ENCODE measurements at places on chromosomes 2 and 18. TPM values are rescaled to one million over a fixed set of nuclear protein-coding genes. Genes with fewer than 3 reads are reported as not detected.

DNA sequence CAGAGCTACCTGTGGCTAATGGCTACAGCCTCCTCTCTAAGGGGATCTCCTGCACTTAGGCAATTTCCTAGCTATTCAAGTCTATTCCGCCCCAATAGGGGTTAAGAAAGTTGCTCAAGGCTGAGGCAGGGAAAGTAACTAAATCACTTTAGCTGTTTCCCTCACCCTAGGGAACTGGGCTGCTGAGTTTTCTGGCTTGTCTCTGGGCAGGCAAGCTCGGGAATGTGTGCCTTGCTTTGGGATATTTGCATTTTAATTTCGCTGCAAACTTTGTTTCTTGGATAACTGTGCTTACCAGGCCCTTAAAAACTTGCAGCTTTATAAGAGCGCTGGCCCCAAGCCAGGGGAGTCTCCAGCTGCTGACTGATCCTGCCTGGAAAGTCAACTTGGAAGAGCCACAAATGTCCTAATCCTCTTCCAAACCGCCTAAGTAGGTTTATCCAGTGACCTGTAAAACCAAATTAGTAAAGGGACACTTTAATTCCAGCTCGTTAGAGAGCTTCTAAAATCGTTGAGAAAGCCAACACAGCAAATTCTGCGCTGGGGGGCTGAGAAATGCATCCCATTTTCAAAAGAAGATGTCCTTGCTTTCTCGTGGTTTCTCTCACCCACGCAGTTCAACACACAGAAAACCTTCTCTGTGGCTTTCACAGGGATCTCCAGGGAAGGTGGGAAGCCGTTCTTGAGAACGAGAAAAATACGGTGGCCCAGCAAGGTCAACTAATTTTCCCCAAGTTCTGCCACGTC, 59.5 kb upstream of the SP3 start:
- peak; percentile 96 for DNase-seq

DNA sequence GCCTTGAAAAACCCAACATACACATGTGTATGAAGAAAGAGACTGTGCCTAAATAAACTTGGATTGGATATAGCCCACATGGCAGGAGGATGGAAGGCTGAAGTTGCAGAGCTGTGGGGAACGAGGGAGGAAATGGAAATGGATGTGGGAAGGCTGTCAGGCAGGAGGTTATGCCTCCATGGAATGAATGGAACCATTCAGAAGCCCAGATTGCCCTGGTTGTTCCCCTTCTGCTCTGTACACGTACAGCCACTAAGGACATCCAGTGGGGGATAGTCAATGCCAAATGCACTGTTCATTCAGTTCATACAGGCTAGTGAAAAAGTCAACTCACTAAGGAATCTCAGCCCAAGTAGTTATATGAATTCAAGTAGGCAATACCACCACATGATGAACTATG, 463.7 kb downstream of the TNS1 start:
- DNase-seq = no peak

DNA sequence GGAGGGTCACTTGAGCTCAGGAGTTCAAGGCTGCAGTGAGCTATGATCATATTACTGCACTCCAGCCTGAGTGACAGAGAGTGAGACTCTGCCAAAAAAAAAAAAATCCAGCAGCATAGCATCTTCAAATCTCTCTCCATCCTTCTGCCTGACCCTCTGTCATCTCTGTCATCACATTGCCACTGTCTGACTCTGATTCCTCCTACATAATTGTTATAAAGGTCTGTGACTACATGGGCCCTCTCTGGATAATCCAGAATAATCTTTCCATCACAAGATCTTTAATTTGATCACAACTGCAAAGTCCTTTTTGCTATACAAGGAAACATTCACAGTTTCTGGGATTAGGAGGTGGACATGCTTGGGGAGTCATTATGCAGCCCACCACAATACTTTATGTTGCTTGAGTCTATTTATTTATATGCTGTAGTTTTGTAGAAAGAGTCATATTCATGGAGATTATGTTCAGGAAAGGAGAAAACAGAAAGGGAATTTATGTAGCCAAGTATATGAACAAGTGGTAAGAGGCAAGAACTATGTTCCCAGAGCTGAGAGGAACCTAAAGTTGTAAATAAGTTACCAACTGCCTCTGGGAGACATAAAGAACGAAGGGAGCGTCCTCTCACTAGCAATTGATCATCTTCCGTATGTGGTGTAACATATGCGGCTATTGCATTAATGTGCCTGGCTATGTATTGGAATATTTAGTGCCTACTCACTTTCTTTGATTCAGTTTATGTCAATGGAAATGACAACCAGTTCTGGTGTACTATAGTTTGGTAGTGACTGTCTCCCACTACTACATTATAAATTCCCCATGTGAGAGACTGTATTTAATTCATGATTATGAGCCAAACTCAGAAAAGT, 21.5 kb downstream of the RND3 start:
- no peak for DNase-seq

Gene TMX3
- 25.7 TPM for total RNA-seq

Gene LAMA1
- 0.17 TPM for total RNA-seq

GRCh38 chr2:205323929-205324328, 358.4 kb upstream of the NRP2 start:
- no peak for DNase-seq

DNA sequence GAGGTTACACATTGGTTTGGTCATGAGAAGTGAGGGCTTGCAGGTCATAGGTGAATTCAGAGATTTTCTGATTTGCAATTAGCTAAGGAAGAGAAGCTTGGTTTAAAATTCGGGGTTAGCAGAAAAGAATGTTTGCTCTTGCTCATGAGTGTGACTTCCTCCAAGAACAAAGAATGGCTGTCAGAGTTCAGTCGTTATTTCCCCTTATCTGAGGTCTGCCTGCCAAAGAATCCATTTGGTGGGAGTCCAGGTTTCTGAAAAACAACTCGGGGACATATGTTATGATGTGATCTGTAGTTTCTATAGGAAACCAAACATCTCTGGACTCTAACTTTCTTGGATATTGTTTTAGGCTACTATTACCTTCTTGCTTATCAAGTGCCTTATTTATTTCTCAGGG, 3.2 kb upstream of the UGT1A6 start:
- no peak for DNase-seq

GRCh38 chr2:10163498-10164486, 41.3 kb downstream of the RRM2 start:
- no peak for DNase-seq

- DNase-seq = no peak
Measured at GRCh38 chr2:45849491-45850283, 198.2 kb downstream of the PRKCE start.

DNA sequence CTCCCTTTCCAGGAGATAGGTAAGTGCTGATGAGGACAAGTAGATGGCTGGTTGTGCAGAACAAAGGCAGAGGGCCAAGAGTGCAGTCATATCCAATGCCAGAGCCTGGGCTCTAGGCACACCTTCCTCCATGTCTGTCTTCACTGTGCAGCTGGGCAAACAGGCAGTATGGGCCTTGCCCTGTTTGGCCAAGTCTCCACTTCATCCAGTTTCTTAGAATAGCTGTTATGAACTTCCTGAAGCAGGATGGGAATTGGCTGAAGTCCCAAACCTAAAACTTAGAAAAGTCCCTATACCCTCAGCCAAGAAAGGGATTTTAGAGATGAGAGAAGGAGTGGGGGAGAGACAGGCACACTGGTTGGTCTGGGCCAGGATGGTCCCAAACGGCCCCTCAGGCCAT, 37.5 kb upstream of the CYP26B1 start:
- no peak for DNase-seq

DNA sequence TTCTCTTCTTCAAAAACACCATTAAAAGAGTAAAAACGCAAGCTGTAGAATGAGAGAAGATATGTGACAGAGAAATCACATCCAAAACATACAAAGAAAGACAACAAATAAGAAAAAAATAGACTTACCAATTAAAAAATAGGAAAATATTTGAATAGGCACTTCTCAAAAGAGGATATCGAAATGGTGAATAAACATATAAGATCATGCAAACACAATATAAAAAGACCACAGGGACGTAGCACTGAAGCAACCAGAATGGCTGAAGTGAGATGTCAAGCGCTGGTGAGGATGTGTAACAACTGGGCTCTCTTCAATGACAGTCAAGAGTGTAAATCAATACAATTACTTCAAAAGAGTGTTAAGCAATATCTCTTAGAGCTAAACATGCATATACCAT, 202.3 kb downstream of the ZBTB7C start:
- DNase-seq = no peak

- no peak for DNase-seq
Measured at GRCh38 chr2:108616751-108617161, 82.5 kb downstream of the LIMS1 start.
